ENCODE measurements at places on chromosomes 12 and 14. TPM values are rescaled to one million over a fixed set of nuclear protein-coding genes. Genes with fewer than 3 reads are reported as not detected.

DNA sequence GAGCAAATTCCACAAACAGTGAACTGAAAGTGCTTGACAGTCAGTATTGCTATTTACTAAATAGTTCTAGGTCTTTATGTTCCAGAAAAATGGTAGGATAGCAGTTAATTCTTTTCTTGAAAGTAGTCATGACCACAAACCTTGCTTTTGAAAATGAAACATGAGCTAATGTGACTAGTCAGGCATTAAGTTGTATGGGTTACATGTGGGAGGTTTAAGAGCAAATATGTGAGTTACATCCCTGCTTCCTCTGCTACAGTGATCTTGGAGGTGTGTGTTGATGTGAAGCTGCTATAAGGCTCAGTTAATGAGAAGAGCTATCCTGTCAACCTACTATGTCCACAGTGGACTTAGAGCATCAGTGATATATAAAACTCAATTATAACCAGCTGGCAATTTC, 741.6 kb downstream of the FSCB start:
- no peak for DNase-seq

WNT1 gene
- not detected for total RNA-seq

- DNase-seq: peak; percentile 75
Measured at GRCh38 chr14:104800015-104800770, 708 bp upstream of the ZBTB42 start.

GPR162 gene
- total RNA-seq: 0.16 TPM

DNA sequence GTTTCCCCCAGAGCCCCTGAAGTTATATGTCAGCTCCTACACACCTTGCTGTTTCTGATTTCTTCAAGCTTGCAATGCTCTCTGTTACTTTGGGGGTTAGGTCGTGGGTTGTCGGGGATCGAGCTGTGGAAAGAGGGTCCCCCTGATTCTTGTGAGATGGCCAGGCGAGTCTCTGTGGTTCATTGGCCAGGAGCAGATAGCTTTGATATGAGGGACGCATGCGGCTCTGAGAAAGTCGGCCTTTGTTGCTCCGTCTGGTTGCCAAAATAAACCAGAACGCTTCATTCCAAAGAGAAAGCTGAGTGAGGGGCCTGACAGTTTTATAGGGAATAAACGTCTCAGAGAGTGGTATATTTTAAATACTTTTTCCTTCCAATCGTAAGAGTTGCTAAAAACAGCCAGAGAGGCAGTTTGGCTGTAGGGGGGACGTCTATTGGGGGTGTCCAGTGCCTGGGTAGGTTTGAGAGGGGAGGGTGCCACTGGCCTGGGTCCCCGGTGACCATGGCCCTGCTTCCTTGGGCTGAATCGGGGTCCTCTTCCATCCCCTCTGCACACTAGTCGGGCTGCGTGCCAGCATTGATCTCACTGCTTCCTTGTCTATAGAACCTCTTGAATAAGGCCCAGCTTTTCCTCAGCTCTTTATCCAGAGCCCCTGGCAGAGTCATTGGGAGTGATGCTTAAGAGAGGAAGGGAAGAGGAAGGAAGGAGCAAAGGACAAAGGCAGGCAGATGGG, 18.9 kb downstream of the CCND2 start:
- no peak for DNase-seq

DNA sequence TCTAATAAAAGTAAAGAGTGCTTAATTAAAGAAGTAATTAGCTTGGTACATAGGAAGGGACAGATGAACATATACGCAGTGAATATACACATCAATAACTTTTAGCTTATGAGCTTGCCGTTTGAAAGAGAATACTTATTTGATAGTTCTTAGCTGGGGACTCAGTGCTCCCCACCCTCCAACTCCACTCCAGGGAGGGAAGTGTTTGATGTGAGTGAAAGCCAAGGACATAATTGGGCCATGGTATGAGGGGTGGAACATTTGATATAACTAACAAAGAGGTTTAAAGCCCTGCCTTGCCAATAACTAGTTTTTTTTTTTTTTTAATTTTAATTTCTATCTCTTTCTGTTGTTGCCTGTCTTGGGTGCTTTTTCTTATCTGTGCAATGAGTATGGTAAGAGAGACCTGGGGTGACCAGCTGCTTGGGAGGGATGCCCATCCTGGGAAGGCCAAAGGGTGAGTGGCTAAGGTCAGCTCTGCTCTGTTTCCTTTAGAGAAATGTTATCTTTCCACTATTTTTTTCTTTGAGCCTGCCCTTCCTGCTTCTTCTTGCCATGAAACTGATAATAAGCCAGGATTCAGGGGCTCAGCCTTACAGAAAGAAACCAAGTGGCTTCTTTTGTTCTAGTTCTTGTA, 132.8 kb upstream of the CPSF6 start:
- no peak for DNase-seq

DNA sequence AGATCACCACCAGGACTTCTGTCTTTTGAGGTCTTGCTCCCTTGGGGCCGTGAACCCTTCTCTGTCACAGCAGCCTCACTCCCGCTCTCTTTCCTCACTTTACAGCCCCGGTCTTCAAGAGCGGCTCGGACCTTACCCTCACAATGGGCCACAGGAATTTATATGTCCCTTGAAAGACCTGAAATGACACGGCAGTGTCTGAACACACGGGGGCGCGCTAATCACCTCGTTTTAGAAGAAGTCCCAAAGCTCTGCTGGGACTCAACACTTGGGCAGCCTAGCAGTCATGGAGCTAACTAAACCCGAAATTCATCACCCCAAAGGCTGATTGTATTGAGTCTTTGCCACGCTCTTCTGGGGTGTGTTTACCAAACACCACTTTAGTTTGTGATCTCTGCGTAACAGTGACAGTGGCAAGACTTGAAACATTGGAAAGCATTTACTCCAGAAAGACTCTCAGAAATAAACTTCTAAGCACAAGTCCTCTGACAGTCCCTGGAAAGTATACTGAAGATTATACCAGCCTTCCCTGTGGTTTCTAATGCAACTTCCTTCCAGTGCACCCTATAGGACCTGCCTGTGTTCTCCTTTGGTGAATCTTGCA, 29.0 kb downstream of the SERPINA11 start:
- DNase-seq: peak; percentile 64

DNA sequence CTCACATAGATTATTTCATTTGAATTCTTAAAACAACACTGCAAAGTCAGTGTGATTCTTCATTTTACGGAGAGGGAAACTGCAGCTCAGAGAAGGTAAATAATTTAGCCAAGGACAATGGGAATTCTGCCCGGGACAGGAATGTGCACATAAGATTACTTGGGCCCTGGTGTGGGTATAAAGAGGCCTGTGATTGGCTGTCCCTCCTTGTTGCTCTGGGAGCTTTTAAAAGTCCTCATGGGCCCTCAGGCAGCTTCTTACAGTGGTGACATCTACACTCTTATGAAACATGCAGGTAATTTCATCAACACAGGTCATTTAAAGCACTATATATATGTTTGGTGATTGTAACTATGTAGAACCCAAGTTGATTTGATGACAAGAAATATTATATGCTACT, 100.3 kb downstream of the ESR2 start:
- peak; percentile 51 for DNase-seq

GPR84 gene
- total RNA-seq: not detected

GRCh38 chr14:30603402-30603801, 18.7 kb upstream of the SCFD1 start:
- no peak for DNase-seq

DNA sequence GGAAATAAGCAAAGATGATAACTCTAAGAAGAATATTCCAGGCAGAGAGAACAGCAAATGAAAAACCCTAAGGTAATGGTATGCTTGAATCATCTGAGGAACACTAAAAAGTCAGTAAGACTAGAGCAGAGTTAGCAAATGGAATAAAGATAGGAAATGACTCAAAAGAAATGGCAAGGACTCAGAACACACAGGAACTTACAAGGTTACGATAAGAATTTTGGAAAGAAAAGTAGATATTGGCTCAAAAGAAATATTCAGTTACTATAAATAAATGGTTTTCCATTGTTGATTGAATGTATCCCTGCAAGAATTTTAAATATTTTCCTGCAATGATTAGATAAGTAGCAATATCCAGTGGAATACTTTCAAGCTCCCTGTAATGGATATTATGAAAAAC, 705.8 kb downstream of the C12orf50 start:
- DNase-seq: no peak

KRT82 gene
- not detected for total RNA-seq

GRCh38 chr12:113030875-113031525, 25.5 kb upstream of the DTX1 start:
- no peak for DNase-seq

C3AR1 gene
- 1.9 TPM for total RNA-seq

HOXC9 gene
- total RNA-seq: 9.6 TPM
